Activated T-helper 2 cell treated with anti-CD3 and anti-CD28 coated beads, Interferon-gamma antibody, Interleukin-2, Interleukin-4, amounts not matched to agents 10 μg/mL and 5 μg/mL and 100 μg/mL, durations not matched to agents 14 hours and 24 hours and 36 hours (primary cell): ENCODE measurements at places on chromosomes 3 and 15. TPM values are rescaled to one million over a fixed set of nuclear protein-coding genes. Genes with fewer than 3 reads are reported as not detected.

GRCh38 chr15:39976291-39977274, 42.7 kb downstream of the EIF2AK4 start:
- H3K4me3 ChIP-seq: peak overlapping the region; percentile 45
- peaks cover 9% of the 10 kb centered on the region for H3K4me1 ChIP-seq
- H3K27me3 ChIP-seq: no peaks in the 10 kb centered on the region
- no peak overlapping the region for H3K27ac ChIP-seq
- peaks cover 51% of the 10 kb centered on the region for H3K36me3 ChIP-seq

DNA sequence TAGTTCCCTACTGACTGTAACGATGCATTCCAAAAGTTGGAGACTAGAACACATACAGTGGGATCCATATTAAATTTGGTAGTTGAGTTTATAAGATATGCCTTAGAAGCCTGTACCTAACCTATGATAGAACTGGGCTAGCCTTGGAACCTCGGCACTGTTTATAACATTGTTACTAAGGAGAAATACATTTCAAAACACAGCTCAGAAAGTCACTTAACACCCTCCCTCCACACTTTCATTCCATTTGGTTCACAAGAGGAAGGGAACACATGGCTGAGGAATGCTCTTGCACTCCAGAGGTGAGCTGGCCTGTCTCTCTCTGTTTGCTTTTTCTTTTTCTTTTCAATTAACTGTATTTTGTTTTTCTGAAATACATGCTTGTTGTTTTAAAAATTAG, 48.7 kb upstream of the TSC22D2 start:
- H3K4me1 ChIP-seq: no peaks in the 10 kb centered on the region
- H3K27me3 ChIP-seq: peaks cover 6% of the 10 kb centered on the region
- H3K27ac ChIP-seq: no peak overlapping the region
- H3K4me3 ChIP-seq: no peak overlapping the region
- DNase-seq: no peak

DNA sequence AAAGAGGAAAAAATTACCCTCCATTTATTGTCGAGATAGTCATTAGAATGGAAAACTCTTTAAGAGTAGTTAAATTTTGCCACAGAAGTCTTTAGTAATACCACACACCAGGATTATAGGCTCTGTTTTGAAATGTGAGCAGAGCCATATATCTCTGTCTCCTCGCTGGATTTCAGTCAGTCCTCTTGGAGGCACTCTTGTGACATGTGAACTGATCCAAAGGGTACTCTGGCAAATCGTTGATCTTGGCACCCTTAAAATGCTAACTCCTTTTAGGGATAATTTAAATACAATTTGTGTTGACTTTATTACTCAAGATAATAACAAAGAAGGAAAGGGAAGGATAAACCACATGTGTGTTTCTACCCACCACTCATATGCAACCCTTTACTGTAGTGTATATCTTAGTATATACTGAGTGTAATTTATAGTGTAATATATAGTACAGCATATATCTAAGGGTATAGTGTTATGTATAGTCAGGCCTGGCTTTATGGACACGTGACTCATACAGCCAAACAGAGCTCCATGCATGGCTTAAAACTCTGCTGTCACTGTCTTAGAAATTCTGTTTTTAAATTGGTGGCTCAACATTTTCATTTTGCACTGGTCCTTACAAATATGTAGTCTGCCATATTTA, 12.3 kb upstream of the KPNA4 start:
- peaks cover 2% of the 10 kb centered on the region for H3K4me1 ChIP-seq
- no peak for DNase-seq
- no peak overlapping the region for H3K27ac ChIP-seq
- no peaks in the 10 kb centered on the region for H3K36me3 ChIP-seq
- no peak overlapping the region for H3K4me3 ChIP-seq
- H3K27me3 ChIP-seq: peaks cover 26% of the 10 kb centered on the region

DNA sequence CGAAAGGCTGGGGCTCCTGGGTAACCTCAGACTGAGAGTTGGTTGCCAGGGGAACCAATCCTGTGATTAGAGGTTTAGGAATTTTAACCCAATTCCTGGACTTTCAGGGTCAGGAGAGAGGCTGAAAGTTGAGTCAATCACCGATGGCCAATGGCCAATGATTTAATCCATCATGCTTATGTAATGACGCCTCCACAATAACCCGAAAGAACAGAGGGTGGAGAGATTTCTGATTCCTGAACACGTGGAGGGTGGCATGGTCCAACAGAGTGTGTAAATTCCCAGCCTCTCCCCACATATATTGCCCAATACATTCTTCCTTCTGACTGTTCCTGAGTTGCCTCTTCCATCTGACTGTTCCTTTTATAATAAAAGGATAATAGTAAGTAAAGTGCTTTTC, 137.2 kb upstream of the CBLB start:
- H3K4me1 ChIP-seq: peaks cover 36% of the 10 kb centered on the region
- DNase-seq: no peak
- peaks cover 29% of the 10 kb centered on the region for H3K36me3 ChIP-seq

GRCh38 chr15:37837276-37837675, 97.2 kb upstream of the TMCO5A start:
- no peaks in the 10 kb centered on the region for H3K4me1 ChIP-seq
- no peak for DNase-seq
- no peaks in the 10 kb centered on the region for H3K36me3 ChIP-seq
- no peak overlapping the region for H3K4me3 ChIP-seq
- H3K27ac ChIP-seq: no peak overlapping the region
- no peaks in the 10 kb centered on the region for H3K27me3 ChIP-seq

The SPESP1 gene
- 0.97 and 2.1 TPM in 2 replicates for total RNA-seq

The DUOXA1 gene
- total RNA-seq: 0.21 TPM in 1 of 2 replicates, not detected in the other

The CCR3 gene
- total RNA-seq: not detected in 2 replicates

The GPD1L gene
- total RNA-seq: 18.9 and 19.8 TPM in 2 replicates

The HMCES gene
- total RNA-seq: 63.6 and 70.7 TPM in 2 replicates
